ENCODE measurements at places on chromosomes 2 and 18. TPM values are rescaled to one million over a fixed set of nuclear protein-coding genes. Genes with fewer than 3 reads are reported as not detected.

Gene PRSS56
- total RNA-seq: not detected

Gene DPP10
- total RNA-seq: not detected

Gene CIB4
- total RNA-seq: not detected

Gene REEP1
- 0.71 TPM for total RNA-seq

Gene C2orf15
- 0.16 TPM for total RNA-seq

Gene OTOS
- total RNA-seq: not detected

Gene BCL11A
- total RNA-seq: 0.21 TPM

Gene LGALSL
- total RNA-seq: 2.6 TPM
